ENCODE measurements at places on chromosomes 3 and 15. TPM values are rescaled to one million over a fixed set of nuclear protein-coding genes. Genes with fewer than 3 reads are reported as not detected.

Gene NRG4
- total RNA-seq: not detected

Gene ALDH1A3
- total RNA-seq: 30.6 TPM

Gene NIPA2
- 118 TPM for total RNA-seq

Gene C2CD4A
- total RNA-seq: 1.3 TPM

Gene TAGLN3
- total RNA-seq: not detected

Gene ALAS1
- 71.7 TPM for total RNA-seq

Gene BOC
- total RNA-seq: 0.86 TPM

Gene RARB
- total RNA-seq: 17.6 TPM

Gene KCNMB3
- 1.6 TPM for total RNA-seq

Gene TRIP4
- 19.3 TPM for total RNA-seq

Gene CSPG5
- total RNA-seq: 0.79 TPM

Gene PPP1R14D
- total RNA-seq: not detected

Gene CHRFAM7A
- 5.3 TPM for total RNA-seq
